A673 (cell line): ENCODE measurements at places on chromosomes 11 and 22.

DNA sequence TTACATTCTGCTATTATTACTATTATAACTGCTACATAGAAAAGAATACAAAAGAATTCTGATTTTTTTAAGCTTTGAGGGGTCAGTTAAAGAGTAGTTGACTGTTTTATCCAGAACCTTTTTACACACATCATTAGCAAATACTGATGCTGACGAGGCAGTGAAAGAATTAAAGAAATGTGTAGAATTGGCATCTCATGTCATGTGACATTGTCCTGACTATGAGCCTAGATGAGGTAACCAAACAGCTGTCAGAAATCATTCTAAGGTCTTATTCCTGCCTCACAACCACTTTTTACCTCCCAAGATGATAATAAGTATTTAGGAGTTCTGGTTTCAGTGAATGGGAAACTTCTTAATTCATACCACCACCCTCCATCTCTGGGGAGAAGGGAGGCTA, 121.0 kb downstream of the SLC1A2 start:
- DNase-seq: no peak

DNA sequence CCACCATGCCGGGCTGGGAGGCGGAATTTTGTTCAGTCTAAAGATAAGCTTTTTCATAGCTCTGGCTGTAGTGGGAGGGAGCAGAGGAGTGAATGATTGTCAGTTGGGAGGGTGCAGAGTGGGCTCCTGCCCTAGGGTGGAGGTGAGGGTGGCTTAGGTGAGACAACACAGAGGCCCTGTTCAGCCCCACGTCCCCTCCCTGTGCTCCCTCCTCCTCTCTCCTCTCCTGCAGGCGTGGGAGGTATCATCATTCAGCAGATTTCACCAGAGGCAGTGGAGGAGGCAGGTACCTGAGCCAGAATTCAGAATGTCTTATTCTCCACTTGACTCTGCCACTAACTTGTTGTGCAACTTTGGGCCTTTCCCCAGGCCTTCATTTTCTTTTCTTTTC, 1.7 kb upstream of the THRSP start:
- no peak for DNase-seq

GRCh38 chr11:96051820-96052219, 127.9 kb upstream of the MTMR2 start:
- DNase-seq: no peak

GRCh38 chr22:49564054-49564453, 263.6 kb downstream of the BRD1 start:
- no peak for DNase-seq

DNA sequence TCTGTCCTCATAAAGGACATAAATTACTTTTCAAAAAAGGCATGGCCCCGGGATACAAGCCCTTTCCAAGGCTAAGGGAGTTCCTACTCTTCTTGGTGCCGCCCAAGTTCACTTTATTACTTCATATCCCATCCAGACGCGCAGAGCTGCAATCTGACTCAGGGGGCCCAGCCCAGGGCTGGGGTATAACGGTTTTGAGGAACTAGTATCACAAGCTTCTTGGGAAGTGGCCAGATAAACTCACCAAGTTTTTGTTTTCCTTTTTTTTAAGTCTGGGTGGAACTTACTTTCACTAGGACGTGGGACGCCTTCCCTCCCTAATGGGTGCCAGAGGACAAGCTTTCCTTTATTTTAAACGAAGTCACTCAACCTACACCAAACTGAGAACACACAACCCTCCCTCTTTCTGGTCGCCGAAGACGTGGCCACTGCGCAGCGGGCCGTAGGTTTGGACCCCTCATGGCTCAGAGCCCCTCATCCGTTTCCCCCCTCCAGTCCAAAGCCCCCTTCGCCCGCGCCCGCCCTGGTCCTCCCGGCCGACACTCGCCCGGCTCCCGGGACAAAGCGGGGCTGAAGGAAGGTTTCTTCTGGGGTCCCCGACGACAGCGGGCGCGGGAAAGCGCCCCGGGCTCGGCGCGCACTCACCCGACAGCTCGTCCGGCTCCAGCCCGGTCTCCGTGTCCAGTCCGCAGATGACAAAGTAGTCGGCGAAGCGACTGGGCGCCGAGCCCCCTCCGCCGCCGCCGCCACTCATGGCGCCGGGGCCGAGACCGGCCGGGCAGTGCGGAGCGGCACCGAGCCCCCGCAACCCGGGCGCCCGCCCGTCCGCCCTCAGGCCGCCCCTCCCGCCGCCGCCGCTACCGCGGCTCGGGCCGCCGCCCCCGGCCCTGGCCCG, 587 bp downstream of the DENND5A start:
- DNase-seq: peak; percentile 63

DNA sequence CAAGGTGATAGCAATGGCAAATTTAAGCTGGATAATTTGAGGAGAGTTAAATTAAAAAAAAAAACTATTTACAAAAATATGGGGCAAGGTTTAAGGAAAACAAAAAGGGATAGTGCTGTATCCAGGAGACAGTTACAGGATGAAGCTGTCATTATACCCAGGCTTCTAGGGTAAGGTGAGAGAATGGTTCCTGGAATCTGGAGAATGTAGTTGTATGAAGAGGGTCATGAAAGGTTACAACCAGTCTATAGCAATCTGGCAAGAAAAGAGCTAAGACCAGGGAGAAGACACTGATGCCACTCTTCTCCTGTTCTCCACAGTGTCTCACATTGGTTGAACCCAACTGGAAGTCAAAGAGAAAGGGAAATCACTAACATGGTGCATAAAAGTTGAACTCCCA, 144.9 kb downstream of the SOX6 start:
- no peak for DNase-seq

DNA sequence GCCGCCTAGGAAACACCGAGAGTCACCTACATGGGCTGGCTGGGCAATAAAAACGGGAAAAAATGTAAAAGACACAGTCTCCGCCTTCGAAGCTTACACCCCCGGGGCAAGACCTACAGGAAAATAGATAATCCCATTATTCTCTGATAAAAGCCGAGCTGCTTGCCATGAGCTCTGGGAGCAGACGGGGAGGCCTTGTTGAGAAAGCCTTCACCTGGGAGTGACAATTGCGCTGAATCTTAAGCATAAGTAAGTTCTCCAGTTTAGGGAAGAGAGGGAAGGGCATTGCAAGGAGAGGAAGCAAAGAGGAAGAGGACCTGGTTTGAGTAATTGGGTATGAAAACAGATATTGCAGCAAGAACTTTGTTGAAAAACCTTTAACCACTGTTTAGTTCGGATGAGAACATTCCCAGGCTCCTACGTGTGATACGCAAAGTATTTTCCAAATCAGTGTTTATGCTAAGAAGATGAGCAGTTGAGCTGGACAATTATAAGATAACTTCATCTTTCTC, 813 bp upstream of the BTBD10 start:
- peak; percentile 28 for DNase-seq

GRCh38 chr22:17232406-17232805, 13.2 kb upstream of the ADA2 start:
- DNase-seq: no peak

- no peak for DNase-seq
Measured at GRCh38 chr22:39212721-39213376, 31.9 kb downstream of the PDGFB start.

- no peak for DNase-seq
Measured at GRCh38 chr11:76629116-76629852, 41.3 kb downstream of the LRRC32 start.

DNA sequence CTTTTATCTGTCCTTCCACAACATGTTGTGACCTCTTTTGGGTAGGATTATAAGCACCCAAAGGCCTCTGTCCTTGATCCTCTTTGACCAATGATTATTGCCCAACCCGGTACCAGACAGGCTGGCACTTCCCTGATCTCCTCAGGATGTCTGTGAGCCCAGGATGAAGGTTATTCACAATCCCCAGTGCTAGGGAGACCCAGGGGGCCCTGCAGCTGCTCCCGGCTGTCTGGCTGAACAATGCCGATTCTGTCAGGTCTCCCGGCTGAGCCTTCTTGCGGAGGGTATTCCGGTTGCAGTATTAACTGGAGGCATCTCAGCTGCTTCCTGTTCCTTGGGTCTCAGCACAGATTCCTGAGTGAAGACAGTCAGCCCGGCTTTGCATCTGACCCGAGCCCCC, 71.2 kb upstream of the CDON start:
- peak; percentile 79 for DNase-seq

GRCh38 chr11:6127881-6128280, 20.4 kb downstream of the OR56B4 start:
- no peak for DNase-seq

DNA sequence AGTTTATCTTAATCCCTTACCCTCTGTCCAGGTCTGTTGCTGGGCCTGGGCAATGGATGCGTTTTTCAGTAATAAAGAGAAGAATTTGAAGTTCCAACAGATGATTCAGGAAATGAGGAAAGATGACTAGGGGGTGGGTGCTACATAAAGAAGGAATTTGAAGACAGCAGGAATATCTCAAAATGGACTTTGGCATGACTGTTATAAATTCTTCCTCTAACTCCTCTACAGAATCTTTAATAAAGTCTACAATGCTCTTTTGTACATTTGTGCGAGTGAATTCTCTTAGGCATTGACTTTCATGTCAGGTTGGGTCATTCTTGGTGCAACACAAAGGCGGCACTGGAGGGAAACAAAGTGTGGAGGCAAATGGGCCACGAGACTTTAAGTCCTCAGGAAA, 35.1 kb upstream of the PRSS23 start:
- no peak for DNase-seq

DNA sequence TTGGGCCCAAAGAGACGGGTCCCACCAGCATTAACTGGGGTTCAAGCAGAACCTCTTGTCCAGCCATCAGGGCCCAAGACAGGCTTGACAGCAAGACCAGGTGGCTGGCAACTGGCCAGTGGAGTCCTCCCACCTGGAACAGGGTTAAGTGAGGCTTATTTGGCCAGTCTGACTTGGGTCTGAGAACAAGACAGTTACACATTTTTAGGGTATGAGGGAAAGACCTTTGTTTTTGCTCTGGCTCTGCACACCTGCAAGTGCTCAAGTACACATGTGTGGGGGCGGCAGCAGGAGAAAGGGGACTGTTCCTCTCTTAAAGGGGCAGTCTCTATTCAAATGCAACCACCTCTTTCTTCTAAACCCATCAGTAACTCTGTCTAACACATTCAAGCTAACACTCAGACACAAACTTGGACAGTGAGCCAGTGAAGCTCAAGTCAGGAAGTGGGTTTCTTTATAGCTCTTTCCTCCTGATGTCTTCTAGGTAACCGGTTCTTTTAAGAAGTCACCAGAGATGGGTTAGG, 116.2 kb downstream of the ETS1 start:
- no peak for DNase-seq

- no peak for DNase-seq
Measured at GRCh38 chr22:41284465-41284864, 1.5 kb downstream of the RANGAP1 start.

DNA sequence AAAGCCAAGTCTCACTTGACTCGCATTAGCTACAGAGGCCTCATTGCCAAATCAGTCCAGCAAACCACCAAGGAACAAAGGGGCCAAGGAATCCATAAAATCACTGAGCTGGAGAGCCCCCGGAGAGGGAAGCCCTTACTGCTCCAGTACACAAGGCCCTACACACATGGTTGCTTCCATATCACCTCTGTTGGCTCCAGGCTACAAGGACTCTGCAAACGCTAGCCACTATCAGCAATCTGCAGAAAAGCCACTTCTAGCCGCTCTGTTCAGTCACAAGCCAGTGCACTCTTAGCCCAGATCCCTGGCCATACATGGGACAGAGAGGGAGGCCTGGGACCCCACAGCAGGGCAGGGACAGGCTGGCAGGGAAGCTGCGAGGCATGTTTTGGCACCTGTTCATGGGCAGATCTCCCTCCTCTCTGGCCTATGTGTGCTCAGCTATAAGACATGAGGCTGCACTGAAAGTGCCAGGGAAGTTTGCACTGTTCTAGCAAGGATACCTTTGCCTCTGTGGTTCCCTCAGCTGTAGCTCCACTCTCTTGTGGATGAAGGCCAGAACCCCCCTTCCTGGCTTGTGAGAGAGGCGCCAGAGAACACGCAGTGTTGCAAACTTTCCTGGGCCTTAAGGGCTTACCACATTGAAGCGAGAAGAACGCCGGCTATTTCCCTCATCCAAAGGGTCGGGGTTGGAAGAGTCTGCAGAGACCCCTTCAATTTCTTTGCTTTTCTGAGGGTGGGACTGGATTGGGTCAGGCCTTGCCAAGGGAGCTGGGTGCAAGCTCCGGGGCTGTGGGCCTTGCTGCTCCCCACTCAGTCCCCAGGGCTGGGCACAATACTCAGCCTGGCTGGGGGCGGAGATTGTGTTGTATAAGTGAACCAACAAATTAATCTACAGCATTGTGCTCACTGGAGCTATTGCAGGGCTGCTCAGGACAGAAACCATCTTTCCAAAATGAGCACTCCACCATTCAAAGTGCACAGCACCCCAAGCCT, 108.7 kb upstream of the PITPNB start:
- DNase-seq: no peak

- DNase-seq: no peak
Measured at GRCh38 chr22:25716637-25717036, 25.4 kb upstream of the MYO18B start.

GRCh38 chr22:41117127-41117965, 25.0 kb downstream of the EP300 start:
- DNase-seq: no peak

DNA sequence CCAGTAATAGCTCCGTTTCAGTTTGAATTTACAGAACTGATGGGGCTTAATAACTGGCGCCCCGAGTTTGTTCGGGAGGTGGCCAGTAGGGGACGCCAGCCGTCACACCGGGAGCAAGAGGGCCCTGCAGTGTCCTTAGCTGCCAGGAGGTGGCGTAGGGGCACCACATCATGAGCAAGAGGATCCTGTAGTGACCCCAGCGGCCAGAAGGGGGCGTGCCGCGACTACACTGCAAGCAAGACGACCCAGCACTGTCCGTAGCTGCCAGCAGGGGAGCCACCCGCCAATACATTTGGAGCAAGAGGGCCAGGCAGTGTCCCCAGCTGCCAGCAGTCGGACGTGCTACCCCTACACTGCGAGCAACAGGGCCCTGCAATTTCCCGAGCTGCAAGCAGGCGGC, 663.7 kb upstream of the B3GAT1 start:
- peak; percentile 71 for DNase-seq

DNA sequence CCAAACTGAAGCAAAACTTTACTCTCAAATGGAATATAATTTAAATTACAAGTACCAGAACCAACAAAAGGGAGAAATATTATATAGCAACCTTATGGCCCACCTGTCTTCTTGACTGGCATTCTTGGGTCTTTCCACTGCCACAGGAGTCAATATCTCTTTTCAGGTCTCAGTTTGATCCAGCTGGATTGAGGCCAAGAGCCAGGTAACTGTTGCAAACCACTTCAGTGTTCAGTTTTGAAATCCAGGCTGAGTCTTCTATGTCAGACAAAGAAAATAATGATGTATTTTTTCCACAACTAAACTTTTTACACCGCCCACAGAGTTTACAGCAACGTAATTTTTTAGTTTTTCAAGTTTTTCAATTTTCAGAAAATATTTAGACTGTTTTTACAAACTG, 648 bp downstream of the DLG2 start:
- no peak for DNase-seq

GRCh38 chr11:119782739-119783072, 53.7 kb upstream of the NECTIN1 start:
- DNase-seq: no peak

GRCh38 chr22:46911346-46911745, 148.9 kb downstream of the TBC1D22A start:
- DNase-seq: no peak

GRCh38 chr22:42930810-42931420, 73.8 kb upstream of the ARFGAP3 start:
- DNase-seq: no peak

- no peak for DNase-seq
Measured at GRCh38 chr11:63839508-63840355, 822 bp downstream of the MARK2 start.

GRCh38 chr11:33696931-33697638, 3.5 kb downstream of the C11orf91 start:
- DNase-seq: peak; percentile 75

GRCh38 chr11:130237282-130238006, 77.3 kb downstream of the ZBTB44 start:
- no peak for DNase-seq
